Activated CD8-positive, alpha-beta T cell treated with anti-CD3 and anti-CD28 coated beads, Interleukin-2, amount 10 ng/mL, durations not matched to agents 7 days and 5 days (primary cell): ENCODE measurements at places on chromosomes 3 and 15.

DNA sequence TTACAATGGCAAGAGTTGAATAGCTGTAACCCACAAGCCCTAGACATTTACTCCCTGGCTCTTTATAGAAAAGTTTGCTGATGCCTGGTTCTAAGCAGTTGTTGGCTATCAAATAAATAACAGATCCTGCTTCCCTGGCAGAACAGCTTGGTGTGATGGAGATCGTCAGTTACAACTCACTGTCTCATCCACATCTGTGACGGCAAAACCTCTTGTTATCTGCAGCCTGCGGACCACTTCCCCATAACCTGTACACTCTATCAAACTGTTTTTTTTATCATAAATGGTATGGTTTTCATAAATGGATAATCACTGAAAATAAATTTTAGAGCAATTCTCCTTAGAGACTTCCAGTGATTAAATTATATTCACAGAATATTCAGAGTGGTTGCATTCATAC lies 14.1 kb downstream of the ZDHHC3 start:
- no peak overlapping the region for H3K27ac ChIP-seq
- H3K4me3 ChIP-seq, result no peak overlapping the region
- H3K27me3 ChIP-seq, result no peaks in the 10 kb centered on the region
- DNase-seq, result no peak
- peaks cover 30% of the 10 kb centered on the region for H3K36me3 ChIP-seq

- H3K4me1 ChIP-seq, result peaks cover 15% of the 10 kb centered on the region
- no peak overlapping the region for H3K4me3 ChIP-seq
- no peak overlapping the region for H3K27ac ChIP-seq
- peaks cover 59% of the 10 kb centered on the region for H3K36me3 ChIP-seq
- H3K27me3 ChIP-seq, result no peaks in the 10 kb centered on the region
- no peak for DNase-seq
These were observed 13.7 kb upstream of the SEMA3B start for GRCh38 chr3:50255251-50255615.

GRCh38 chr3:139758654-139759291 lies 81.0 kb upstream of the NMNAT3 start:
- H3K27me3 ChIP-seq, result no peaks in the 10 kb centered on the region
- H3K36me3 ChIP-seq, result no peaks in the 10 kb centered on the region
- H3K27ac ChIP-seq, result no peak overlapping the region

- no peak overlapping the region for H3K4me3 ChIP-seq
- H3K27me3 ChIP-seq, result peaks cover 2% of the 10 kb centered on the region
- no peak for DNase-seq
- no peaks in the 10 kb centered on the region for H3K4me1 ChIP-seq
These were observed 76.8 kb downstream of the C3orf85 start for GRCh38 chr3:109213321-109213720.

DNA sequence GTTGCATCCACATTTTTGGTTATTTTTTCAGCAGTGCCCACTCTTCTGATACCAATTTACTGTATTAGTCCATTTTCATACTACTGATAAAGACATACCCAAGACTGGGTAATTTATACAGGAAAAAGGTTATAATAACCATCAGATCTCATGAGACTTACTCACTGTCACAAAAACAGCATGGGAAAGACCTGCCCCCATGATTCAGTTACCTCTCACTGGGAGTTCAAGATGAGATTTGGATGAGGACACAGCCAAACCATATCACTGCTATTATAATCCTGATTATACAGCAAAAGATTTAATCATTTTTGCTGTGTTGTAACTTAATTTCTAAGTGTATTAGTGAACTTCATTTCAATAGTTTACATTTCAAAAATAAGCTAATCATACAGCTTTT lies 6.6 kb downstream of the ZBED2 start:
- DNase-seq, result no peak
- peaks cover 86% of the 10 kb centered on the region for H3K36me3 ChIP-seq
- no peaks in the 10 kb centered on the region for H3K27me3 ChIP-seq
- no peak overlapping the region for H3K4me3 ChIP-seq
- peaks cover 68% of the 10 kb centered on the region for H3K4me1 ChIP-seq

DNA sequence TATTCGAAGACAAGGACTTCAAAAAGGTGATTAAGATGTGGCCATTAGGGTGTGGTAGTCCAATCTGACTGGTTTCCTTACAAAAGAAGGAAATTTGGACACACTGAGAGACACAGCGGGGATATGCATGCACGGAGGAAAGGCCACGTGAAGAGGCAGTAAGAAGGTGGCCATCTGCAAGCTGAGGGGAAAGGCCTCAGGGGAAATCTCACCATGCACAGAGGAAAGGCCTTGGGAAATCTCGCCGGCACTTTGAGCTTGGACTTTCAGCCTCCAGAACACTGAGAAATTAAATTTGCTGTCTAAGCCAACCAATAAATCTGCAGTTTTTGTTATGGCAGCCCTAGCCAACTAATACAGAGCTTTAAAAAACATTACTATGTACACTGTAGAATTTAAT lies 78.8 kb downstream of the DLG1 start:
- H3K4me1 ChIP-seq, result no peaks in the 10 kb centered on the region
- H3K27me3 ChIP-seq, result no peaks in the 10 kb centered on the region
- DNase-seq, result no peak
- H3K27ac ChIP-seq, result no peak overlapping the region
- no peak overlapping the region for H3K4me3 ChIP-seq

GRCh38 chr3:33034601-33035000 lies 62.3 kb downstream of the GLB1 start:
- H3K4me1 ChIP-seq, result peaks cover 26% of the 10 kb centered on the region
- peaks cover 3% of the 10 kb centered on the region for H3K27me3 ChIP-seq

DNA sequence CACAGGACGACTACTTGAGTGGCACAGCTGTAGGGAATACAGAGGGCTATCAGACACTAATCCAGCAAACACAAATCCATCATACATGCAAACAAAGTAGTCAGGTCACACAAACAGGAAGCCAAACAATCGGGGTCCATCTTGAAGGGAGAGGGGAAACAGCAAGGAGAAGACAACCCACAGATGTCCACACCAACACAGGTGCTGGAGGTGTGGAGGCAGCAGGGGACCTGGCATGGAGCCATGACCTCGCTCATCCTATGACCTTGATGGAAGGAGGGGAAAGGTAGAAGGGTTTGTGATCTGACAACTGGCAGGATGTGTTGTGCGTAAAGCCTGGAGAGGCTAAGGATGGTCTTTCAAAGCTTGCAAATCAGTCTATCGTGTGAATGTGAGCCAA lies 39.9 kb upstream of the SKOR1 start:
- no peaks in the 10 kb centered on the region for H3K27me3 ChIP-seq
- H3K4me1 ChIP-seq, result peaks cover 34% of the 10 kb centered on the region
- no peak for DNase-seq
- H3K36me3 ChIP-seq, result no peaks in the 10 kb centered on the region
- no peak overlapping the region for H3K4me3 ChIP-seq
- no peak overlapping the region for H3K27ac ChIP-seq

- H3K27me3 ChIP-seq, result no peaks in the 10 kb centered on the region
- peaks cover 80% of the 10 kb centered on the region for H3K4me1 ChIP-seq
- H3K36me3 ChIP-seq, result peaks cover 43% of the 10 kb centered on the region
- H3K27ac ChIP-seq, result peak overlapping the region; percentile 81
- DNase-seq, result peak; percentile 72
These were observed 56.3 kb downstream of the APBA2 start for GRCh38 chr15:28942046-28942445.

GRCh38 chr3:159724627-159725026 lies 264.0 kb upstream of the IL12A start:
- H3K27me3 ChIP-seq, result no peaks in the 10 kb centered on the region
- no peaks in the 10 kb centered on the region for H3K36me3 ChIP-seq
- no peak for DNase-seq
- no peak overlapping the region for H3K27ac ChIP-seq

DNA sequence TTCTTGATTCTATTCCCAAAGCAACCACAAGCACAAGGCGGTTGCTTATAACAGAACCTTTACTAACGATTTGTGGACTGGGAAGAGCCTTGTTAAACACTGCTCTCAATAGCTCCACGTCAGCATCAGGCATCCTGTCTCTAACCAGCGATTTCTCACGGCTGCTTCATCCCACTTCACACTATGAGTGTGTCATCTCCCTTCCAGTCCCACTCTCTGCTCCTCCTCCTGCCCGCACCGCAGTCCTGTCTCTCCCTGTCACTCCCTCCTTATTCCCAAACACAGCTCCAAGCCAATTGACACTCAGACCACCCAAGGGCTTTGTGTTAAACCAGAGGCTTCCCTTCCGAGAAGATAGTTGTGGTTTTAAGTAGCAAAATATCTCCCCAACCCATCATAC lies 94.8 kb downstream of the ABHD5 start:
- H3K27ac ChIP-seq, result no peak overlapping the region
- peaks cover 6% of the 10 kb centered on the region for H3K27me3 ChIP-seq
- no peak overlapping the region for H3K4me3 ChIP-seq
- H3K4me1 ChIP-seq, result no peaks in the 10 kb centered on the region
